ENCODE measurements at places on chromosomes 2 and 18.

DNA sequence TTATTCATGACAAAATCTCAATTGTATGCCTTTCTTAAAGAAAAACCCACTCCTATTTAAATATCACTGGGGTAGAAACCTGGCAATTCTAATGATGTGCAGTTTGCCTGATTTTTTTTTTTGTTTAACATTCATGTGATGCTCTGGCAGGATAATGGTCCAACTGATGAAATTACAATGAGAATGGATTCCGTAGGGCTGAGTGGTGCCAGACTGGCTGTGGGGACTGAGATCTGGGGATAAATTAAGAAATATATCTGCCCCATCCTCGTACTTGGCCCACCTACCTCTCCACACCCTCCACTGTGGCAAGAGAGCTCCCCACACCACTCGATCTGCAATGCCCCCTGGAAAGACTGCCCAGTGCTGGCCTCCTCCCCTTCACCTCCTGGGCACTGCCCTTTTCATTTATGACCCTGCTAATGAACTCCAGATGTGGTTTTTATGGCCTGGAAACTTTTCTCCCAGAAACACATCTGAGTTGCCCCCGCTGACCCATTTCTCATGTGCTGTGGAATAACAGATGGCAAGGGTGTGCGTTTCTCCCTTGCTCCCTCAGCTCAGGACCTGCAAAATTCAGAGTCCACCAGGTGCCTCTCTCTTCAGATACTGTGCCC is 33.0 kb upstream of the RPL37A start:
- no peak for DNase-seq

GRCh38 chr2:19369341-19369955 is 11.0 kb upstream of the OSR1 start:
- DNase-seq: no peak

DNA sequence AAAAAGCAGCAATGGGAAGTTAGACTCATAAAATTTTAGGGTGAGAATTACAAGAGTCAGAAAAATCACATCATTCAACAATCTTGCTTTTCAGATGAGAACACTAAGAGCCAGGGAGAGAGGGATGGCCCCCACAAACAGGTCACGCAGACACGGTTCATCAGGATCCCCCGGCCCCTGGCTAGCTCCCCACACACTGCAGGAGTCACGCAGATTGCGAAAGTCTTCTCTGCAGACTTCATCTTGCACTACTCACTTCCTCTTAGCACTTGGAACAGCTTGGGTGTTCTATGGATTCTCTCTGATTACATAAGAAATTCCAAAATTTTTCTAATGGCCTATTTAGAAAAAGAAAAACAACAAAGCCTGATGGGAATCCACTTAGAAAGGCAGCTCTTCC is 21.6 kb upstream of the SULT1C2 start:
- no peak for DNase-seq

GRCh38 chr18:74299746-74300145 is 8.0 kb upstream of the CYB5A start:
- no peak for DNase-seq

DNA sequence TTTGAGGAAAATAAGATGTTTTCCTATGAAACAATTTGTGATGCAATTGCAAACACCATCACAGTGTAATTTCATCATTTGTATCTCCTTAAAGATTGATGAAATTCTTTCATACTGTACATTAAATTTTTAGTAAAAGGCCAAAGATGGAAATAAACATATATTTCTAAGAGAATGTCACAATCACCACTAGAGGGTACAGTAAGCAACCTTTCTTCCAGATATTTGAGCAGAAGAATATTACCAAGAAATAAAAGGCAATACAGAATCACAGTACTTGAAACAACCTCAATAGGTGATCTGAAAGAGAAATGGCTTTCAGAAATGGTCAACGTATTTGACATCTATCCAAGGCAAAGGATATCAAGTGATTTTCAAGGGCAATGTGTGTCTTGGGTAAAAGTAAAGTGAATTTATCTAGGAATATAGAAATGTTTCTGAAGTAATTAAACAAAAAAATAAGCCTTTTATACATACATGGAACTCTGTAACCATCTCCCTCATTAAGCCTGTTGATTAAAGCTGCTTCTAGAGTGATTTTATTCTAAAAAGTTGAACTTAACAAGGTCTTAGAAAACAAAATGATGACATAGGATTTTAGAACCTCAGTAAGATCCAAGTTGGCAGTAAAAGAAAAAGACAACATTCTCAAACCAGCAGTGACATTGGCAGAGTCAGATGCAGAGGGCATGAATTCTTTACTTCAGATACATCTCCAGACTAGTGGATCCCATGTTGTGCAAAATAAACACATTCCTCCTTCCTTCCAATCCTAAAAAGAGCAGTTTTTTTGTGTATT is 90.3 kb upstream of the SESTD1 start:
- no peak for DNase-seq

- no peak for DNase-seq
These were observed 54.7 kb downstream of the SCN9A start for GRCh38 chr2:166321076-166321475.

- DNase-seq: no peak
These were observed 192.2 kb upstream of the LRRTM1 start for GRCh38 chr2:80496775-80497174.

DNA sequence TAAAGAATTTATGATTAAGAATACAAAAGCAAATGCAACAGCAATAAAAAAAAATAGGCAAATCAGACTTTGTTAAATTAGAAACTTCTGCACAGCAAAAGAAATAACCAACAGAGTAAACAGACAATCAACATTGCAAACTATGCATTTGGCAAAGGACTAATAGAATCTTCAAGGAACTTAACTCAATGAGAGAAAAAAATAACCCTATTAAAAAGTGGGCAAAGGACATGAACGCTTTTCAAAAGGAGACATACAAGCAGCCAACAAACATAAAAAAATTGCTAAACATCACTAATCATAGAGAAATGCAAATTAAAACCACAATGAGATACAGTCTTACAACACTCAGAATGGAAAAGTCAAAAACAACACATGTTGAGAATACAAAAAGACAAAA is 166.0 kb upstream of the DSEL start:
- DNase-seq: no peak

DNA sequence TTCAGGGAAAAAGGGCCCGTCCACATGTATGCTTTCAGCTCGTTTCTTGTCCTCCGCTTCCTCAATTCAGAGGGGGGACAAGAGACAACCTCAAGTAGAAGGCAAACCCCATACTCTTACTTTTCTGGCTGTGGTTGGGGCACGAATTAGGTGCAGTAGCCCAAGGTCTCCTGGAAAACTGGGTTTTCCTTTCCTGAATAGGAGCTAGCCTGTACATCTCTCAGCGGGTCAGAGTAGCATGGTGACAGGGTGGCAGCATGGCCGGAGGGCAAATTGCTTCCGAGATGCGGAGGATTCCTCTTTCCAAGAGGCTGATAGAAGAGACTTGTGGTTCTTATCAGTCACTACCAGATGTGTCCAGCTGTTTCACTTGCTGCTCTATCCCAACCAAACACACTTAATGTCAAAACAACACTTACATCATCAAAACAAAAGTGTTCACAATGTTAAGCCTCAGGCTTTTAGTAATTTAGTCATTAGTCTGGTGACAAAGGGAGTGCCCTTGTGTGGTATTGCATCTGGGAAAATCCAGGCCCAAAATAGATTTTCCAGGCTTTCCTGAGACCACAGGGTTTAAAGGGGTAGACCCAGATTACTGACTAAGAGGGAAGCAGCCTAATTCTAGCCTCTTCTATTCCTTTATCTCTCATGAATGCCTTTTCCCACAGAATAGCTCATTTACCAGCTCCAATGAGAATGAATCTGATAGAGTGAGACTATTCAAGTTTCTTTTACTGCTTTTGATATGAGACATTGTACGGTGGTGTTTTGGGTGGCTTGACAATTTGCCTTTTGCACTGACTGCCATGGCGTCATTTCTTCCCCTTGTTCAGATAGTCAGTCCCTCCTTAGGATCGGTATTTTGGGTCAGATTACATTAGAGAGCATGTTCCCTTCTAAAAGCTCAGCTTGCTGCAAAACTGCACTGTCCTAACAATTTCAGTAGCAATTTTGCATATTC is 162.0 kb downstream of the LTBP1 start:
- DNase-seq: no peak

- no peak for DNase-seq
These were observed 61.7 kb downstream of the PDCL3 start for GRCh38 chr2:100624536-100624935.

DNA sequence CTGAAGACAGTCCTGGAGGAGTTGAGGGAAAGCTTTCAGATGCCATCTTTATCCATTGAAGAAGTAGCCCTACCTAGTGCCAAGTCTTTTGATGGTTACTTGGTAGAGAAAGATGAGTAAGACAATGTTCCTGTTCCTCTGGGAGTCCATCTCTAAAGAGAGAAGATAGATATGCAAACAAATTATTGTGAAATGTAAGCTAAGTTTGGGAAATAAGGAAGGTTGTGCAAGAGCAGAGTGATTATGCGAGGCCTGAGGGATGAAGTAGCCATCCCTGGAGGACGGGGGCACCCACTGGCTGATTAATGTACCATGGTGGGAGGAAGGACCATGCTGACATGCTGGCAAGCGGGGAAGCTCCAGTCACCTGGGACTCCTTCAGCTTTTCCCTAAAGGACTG is 994 bp upstream of the DTNA start:
- no peak for DNase-seq

DNA sequence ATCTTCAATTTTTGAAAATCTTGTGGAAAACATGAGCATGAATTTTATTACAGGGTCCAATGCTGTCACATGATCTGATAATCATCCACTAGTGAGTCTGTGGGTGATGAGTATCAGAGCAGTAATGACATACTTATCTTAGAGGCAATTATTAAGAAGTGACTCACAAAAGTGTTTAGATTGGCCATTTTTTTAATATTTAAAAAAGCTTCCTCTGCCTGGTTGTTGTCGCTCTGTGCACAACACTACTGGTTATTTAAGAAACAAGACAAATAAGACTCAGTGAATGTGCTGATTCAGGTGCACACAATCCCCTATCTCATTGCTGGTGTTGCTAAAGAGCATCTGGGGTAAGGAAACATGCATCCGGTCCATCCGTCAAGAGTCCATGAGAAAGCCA is 665.8 kb upstream of the ZEB2 start:
- no peak for DNase-seq

DNA sequence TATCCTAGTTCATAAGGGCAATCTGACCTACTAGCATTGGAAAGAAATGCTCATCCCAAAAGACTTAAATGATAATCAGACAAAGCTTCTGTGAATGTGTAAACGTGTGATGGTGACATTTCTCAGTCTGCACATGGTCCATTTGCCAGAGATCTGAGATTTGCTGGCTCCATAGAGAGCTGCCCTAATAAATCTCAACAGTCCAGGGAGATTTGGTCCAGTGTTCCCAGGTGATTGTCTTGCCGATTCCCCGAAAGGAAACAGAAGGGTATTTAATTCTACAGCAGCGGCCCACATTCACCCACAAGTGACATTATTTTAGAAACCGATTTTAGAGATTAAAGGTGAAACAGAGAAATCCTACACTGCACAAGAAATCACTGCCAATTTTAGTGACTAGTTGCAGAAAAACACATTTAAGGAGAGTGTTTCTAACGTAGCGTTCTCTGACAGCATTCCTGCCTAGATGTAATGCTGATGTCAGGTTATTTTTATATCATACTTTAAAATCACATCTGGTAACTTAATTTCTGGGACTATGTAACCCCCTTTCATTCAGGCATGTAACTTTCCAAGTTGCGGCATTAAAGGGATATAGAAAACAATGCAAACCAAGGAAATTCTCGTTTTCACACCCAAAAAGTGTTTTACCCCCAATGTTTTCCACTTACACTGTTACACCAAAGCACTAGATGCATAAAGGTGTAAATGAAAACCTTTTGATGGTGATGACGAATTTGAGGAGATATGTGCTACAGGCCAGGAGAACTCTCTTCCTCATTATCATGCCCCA is 231.9 kb upstream of the FN1 start:
- DNase-seq: no peak

- DNase-seq: no peak
These were observed 319.0 kb upstream of the KLHL29 start for GRCh38 chr2:23065936-23066335.

DNA sequence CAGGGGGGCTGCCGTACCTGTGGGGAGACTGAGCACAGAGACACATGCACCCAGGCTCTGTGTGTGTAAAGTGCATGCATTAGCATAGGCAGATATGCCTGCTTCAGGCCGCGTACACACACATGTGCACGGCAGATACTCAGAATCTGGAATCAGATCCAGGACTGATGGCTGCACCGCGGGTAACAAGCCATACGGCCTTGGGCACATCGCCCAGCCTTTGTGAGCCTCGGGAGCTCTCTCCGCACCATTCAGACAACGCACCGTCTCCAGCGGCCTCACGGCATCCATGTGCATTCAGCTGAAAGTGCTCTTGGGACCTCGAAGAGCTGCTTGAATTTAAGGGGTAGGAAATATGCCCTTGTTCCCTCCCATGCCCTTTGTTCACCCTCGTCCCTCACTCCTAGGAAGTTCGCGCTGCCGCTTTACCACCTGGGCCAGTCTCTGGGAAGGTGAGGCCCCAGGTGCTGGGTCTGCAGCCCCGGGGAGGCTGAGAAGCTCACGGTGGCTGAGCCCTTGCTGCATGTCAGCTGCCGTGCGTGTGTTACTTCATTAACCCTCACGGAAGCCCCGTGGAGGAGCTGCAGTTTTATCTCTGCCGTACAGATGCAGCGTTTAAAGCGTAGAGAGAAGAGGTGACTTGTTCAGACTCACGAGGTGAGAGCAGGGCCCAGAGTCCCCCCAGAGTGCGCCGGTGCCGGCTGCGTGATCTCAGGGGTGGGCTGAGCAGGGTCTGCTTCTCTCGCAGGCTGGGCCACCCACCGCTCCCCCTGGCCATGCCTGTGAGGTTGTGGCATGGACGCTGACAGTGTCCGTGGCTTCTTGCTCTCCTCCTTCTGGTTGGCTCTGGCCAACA is 377.7 kb upstream of the MYT1L start:
- no peak for DNase-seq

DNA sequence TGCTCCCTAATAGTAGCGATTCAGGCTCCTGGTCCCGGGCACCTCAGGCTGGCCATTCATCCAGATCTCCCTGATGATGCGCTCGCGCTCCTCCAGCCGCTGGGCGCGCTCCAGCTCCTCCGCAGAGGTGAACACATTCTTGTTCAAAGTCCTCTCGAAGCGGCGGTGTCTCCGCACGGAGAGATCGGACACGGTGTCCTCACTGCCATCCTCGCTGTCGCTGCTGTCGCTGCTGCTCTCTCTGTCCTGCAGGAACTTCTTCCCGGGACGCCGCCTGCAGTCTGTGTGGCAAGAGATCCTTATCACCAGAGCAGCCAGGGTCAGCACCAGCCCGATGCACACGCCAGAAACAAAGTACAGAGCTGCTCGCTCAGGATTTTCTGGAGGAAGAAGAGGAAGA is 67.5 kb downstream of the EVA1A start:
- DNase-seq: no peak

DNA sequence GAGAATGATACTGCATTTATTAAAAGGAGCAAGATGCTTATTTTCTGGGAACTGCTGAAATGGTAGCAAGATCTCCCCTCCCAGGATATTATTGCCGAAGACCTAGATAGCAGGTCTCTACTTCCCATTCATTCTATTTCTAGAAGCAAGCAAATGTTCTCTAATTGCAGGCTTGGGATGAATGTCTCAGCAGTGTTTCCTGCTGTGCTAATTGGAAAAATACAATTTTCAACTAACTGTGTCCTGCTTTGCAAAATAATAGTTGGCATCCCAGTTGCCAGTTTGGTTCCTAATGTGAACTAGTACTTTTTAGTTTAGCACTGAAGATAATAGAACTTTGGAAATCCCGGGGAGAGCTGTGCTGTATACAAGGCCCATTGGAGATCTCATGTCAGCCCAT is 26.1 kb downstream of the SLC20A1 start:
- no peak for DNase-seq

Measured in nucleus accumbens (tissue), 56 donors.